Camera-type eye (tissue), 1 donor: ENCODE measurements at places on chromosomes 13 and 19. TPM values are rescaled to one million over a fixed set of nuclear protein-coding genes. Genes with fewer than 3 reads are reported as not detected.

The ZNF813 gene
- total RNA-seq: 8.0 TPM

The DIRAS1 gene
- 11.7 TPM for total RNA-seq

The ZNF432 gene
- 30.2 TPM for total RNA-seq

The PLK5 gene
- 0.16 TPM for total RNA-seq

The RPL18 gene
- 1,106 TPM for total RNA-seq

The TBXA2R gene
- 2.0 TPM for total RNA-seq

The LYL1 gene
- total RNA-seq: 6.2 TPM

The LILRA1 gene
- total RNA-seq: 0.22 TPM
